Esophagus squamous epithelium (tissue), 5 donors: ENCODE measurements at places on chromosomes 7 and 10.

GRCh38 chr7:128928159-128928813 lies 9.4 kb upstream of the IRF5 start:
- DNase-seq, result no peak

DNA sequence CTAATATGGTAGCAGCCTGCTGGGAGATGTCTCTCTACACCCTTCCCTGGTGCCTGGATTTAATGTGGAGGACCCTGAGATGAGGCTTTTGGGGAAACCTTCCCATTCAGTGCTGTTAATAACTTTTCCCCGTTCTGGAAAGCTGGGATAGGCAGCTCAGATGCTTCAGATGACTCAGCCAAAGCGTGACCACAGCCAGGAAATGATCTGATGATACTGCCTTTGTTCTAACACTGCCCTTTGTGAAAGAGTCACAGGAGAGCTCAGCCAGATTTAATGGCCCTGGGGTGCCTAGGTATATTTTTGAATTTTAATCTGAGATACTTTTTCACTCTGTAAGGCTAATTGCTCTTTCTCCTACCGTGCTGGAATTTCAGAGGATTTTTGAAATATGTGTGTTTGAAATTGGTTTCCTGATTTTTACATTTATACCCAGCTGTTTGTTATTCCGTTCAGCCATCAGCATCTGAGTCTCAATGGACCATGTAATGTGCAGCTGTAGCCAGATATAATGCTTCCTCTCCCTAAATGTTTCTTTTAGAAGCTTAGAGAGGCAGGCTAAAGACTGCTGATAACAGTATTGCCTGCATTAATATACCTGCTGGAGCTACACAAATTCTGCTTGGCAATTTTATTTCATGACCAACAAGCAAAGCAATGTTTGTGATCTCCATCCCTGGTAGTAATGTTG lies 17.8 kb downstream of the CELF2 start:
- no peak for DNase-seq

- no peak for DNase-seq
These were observed 130.0 kb downstream of the ELAPOR2 start for GRCh38 chr7:86929293-86930109.

DNA sequence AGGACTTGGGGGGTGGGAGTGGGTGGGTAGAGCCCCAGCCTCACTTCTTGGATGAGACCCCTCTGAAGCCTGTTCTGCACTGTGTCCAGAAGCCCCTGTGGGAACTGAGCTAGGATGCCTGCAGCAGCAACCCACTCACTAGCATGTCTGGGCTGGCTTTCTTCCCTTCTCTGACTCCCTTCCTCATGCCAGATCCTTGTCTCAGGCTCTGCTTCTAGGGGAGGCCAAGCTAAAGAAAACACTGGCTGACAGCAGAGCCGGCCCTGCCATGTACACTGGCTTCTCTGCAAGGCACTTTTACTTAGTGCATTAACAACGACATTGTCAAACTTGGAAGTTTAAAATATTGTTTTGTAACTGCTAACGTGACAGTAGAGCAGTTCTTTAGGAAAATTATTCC lies 50.2 kb downstream of the ARHGAP22 start:
- no peak for DNase-seq

DNA sequence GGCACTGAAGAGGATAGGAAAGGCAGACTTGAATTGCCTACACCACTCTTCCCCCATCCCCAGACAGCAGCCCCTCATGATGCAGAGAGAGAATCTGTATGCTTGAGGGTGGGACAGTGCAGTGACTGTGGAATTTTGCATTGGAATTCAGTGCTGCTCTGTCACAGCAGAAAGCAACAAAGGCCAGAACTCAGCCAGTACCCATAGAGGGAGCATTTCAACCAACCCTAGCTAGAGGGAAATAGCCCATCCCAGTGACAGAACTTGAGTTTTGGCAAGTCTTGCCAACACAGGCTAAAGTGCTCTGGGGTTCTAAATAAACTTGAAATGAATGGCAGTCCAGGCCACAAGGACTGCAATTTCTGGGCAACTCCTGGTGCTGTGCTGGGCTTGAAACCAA lies 80.4 kb downstream of the TES start:
- DNase-seq, result no peak

DNA sequence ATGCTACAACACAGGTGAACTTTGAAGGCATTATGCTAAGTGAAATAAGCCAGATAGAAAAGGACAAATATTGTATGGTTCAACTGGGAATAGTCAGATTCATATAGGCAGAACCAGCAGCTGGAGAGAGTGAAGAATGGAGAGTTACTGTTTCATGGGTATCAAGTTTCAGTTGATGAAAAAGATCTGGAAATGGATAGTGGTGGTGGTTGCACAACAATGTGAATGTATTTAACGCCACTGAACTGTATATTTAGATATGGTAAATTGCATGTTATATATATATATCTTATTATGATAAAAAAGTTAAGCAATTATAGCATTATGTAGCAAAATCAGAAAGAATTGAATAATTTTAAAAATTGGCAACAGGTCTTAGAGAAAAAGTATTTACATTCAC lies 3.9 kb downstream of the LMBR1 start:
- no peak for DNase-seq

- no peak for DNase-seq
These were observed 274.0 kb downstream of the CSTF2T start for GRCh38 chr10:51425431-51425830.

GRCh38 chr7:80066639-80067038 lies 68.0 kb upstream of the GNAI1 start:
- no peak for DNase-seq

- no peak for DNase-seq
These were observed 619.5 kb upstream of the SEMA3D start for GRCh38 chr7:85806321-85806720.

GRCh38 chr7:84612981-84613681 lies 418.5 kb upstream of the SEMA3A start:
- DNase-seq, result no peak

- DNase-seq, result no peak
These were observed 6.9 kb downstream of the THNSL1 start for GRCh38 chr10:25023278-25023677.

DNA sequence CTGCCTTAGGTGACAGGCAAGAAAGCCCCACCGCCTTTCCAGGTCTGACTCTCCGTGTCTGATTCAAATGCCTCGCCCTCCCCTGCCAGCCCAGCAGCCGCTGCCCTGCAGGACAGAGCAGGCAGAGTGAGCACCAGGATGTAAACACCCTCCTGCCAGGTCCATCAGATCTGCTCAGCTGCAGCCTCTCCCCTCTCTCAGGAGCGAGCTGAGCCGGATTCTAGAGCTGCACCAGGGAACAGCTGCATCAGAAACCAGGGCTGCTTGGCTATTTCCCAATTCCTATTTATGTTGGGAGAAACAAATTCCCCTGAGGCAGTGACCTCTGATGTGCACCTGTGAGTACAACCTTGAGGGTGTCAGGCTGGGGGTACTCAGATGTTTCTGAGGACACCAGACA lies 121.5 kb upstream of the ZMIZ1 start:
- no peak for DNase-seq

- no peak for DNase-seq
These were observed 201.4 kb downstream of the FZD1 start for GRCh38 chr7:91465595-91466061.

- no peak for DNase-seq
These were observed 3.5 kb downstream of the INPP5A start for GRCh38 chr10:132541129-132541528.

DNA sequence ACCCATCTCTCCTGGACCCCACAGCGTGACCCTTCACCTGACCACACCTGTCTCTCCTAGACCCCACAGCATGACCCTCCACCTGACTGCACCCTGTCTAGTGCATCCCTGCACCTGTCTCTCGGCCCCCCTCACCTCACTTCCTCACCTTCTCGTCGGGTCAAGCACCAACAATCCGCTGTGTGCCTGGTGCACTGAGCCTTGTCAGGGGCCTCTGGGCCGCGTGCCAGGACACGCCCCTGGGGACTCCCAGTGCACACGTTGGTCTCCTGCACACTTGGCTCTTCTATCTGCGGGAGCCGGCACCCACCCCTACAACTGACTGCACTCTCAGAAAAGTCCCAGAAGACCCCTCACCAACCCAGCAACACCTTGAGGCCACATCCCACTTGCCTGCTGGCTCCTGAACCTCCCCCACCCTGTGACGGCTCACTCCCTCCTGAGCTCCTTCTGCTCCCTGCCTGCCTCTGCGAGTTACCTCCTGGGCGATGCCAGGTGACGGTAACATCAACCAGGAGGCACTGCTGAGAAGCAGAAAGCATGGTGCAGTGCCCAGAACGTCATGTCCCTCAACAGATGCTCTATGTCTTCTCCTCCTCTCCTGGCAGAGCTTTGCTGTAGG lies 147.6 kb downstream of the DIP2C start:
- DNase-seq, result no peak

GRCh38 chr7:70785427-70785826 lies 346.5 kb upstream of the GALNT17 start:
- DNase-seq, result no peak

DNA sequence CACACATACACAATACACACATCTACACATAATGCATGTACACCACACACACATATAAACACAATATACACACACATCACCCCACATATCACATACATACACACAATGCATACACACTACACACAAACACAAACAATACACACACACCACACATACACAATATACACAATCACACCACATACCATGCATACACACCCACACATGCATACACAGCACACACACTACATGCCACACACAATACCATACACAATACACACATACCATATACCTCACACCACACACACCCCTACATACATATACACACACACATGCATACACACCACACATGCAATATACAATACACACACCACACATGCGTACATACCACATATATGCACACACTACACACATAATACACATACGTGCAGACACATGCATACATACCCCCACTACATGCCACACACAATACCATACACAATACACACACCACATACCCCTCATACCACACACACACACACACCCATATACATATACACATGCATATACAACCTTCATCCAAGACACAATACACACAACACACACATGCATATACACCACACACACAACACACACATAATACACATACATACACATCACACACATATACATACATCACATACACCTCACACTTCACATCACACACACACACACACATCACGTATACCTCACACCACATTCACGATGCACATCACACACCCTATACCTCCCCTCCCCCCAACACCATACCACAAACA lies 34.0 kb downstream of the PSMC2 start:
- DNase-seq, result no peak

DNA sequence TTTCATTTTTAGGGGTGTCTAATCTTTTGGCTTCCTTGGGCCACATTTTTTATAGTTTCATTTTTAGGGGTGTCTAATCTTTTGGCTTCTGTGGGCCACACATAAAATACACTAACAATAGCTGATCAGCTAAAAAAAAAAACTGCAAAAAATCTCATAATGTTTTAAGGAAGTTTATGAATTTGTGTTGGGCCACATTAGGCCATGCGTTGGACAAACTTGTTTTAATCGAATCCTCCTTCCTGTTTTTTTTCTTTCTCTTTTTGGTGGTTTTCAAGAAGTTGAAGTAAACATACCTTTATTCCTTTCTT lies 37.4 kb downstream of the ZNRF2 start:
- DNase-seq, result no peak

DNA sequence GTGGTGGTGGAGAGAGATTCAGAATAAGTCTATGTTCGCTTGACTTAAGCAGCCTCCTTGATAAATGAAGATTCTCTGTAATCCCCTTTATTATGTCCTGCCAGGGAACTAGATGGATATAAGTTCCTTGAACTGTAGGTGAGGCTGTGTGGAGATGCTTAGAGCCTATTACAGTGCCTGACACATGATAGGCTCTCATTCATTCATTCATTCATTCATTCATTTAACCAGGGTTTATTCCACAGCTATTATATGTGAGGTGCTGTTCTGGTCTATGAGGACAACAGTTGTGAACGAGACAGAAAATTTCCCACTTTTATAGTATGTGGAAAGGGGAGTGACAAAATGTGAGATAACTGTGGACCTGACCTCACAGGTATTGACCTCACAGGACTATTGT lies 105.6 kb downstream of the ARID5B start:
- DNase-seq, result no peak

- no peak for DNase-seq
These were observed 71.7 kb downstream of the TMEM178B start for GRCh38 chr7:141145630-141145982.

GRCh38 chr10:122391875-122392274 lies 17.4 kb downstream of the PLEKHA1 start:
- no peak for DNase-seq

GRCh38 chr7:99121496-99122021 lies 22.3 kb downstream of the SMURF1 start:
- DNase-seq, result no peak

DNA sequence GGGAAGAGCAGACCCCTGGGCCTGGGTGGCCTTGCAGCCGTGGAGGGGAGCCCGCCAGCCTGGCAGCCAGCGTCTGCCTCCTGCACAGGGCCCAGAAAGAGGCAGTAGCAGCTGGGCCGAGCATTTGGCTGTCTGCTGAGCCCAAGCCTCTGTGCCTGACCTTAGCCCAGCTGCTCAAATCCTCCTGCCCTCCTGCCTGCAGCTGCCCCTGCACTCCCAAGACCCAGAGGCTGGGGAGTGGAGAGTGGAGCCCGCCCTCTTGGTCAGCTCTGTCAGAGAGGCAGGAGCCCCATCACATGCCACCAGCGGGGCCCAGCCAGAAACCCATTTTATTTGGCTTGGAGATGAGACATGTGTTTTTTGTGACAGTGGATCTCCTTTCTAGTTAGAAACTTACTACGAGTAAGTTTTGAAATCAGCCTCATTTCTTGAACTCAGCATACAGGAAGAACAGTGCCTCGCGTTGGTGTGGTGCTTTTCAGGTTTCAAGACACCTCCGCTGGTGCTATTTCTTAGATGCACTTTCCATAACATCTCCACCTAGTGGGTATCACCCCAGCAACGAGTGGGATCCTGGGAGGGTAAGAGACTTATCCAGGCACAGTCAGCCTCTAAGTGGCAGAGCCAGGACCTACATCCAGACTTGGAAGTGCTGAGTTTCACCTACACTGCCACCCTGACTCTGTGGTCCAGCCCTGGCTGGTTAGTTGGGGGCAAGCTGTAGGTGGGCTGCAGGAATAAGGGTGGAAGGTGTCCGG lies 477.1 kb downstream of the RPS24 start:
- no peak for DNase-seq

DNA sequence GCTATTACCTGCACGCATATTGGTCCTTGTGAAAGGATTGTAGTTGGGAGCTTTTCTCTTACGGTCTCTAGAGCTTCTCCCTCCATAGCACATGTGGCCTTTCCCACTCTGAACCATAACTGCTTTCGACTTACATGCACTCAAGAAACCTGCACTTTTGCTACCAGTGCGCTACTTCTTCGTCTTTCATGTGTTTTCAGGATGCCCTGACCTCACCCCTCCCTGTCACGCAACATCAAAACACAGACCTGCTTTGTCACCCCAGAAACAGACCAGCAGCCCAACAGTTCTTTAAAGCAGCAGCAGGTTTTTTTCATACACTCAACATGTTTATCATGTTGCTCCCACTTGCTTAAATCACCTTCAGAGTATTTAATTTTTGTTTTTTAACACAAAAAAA lies 243.5 kb upstream of the TCF7L2 start:
- DNase-seq, result no peak

- no peak for DNase-seq
These were observed 255.3 kb downstream of the FZD1 start for GRCh38 chr7:91519241-91520158.
